Esophagus squamous epithelium (tissue), 5 donors: ENCODE measurements at places on chromosomes 1 and 21. TPM values are rescaled to one million over a fixed set of nuclear protein-coding genes. Genes with fewer than 3 reads are reported as not detected.

Gene SPRR3
- total RNA-seq, result 8,785 TPM

Gene CA6
- not detected for total RNA-seq

Gene ELAVL4
- total RNA-seq, result not detected

Gene TMEM54
- 182 TPM for total RNA-seq

Gene MTARC1
- total RNA-seq, result 6.1 TPM

Gene OR2L5
- not detected for total RNA-seq

Gene WNT3A
- 0.76 TPM for total RNA-seq

Gene RAB7B
- total RNA-seq, result 23.5 TPM

Gene GPR37L1
- not detected for total RNA-seq

Gene RXFP4
- total RNA-seq, result not detected

GRCh38 chr1:7265771-7266371 is 480.6 kb downstream of the CAMTA1 start:
- DNase-seq, result no peak
- no peaks in the 10 kb centered on the region for H3K27me3 ChIP-seq
- H3K36me3 ChIP-seq, result no peaks in the 10 kb centered on the region
- H3K27ac ChIP-seq, result no peak overlapping the region
- H3K4me1 ChIP-seq, result peaks cover 4% of the 10 kb centered on the region
- no peak overlapping the region for H3K4me3 ChIP-seq

- peak overlapping the region; percentile 99 for H3K27ac ChIP-seq
- peaks cover 24% of the 10 kb centered on the region for H3K36me3 ChIP-seq
- peaks cover 18% of the 10 kb centered on the region for H3K4me1 ChIP-seq
- no peaks in the 10 kb centered on the region for H3K27me3 ChIP-seq
- peak overlapping the region; percentile 97 for H3K4me3 ChIP-seq
- no peak for DNase-seq
Observed at GRCh38 chr1:46300673-46301405, 2.6 kb downstream of the LRRC41 start.

GRCh38 chr21:41092312-41092711 is 75.6 kb upstream of the BACE2 start:
- no peaks in the 10 kb centered on the region for H3K36me3 ChIP-seq
- H3K4me3 ChIP-seq, result no peak overlapping the region
- no peaks in the 10 kb centered on the region for H3K4me1 ChIP-seq
- no peaks in the 10 kb centered on the region for H3K27me3 ChIP-seq

- no peak overlapping the region for H3K27ac ChIP-seq
- no peak overlapping the region for H3K4me3 ChIP-seq
- no peaks in the 10 kb centered on the region for H3K36me3 ChIP-seq
Observed at GRCh38 chr1:79353224-79353623, 346.7 kb upstream of the ADGRL4 start.

- H3K36me3 ChIP-seq, result no peaks in the 10 kb centered on the region
- no peak overlapping the region for H3K4me3 ChIP-seq
- peak overlapping the region; percentile 82 for H3K27ac ChIP-seq
- DNase-seq, result no peak
Observed at GRCh38 chr1:220819467-220820026, 32.8 kb downstream of the MTARC1 start.

GRCh38 chr21:36499578-36500471 is 19.9 kb upstream of the CLDN14 start:
- peaks cover 3% of the 10 kb centered on the region for H3K4me1 ChIP-seq
- no peaks in the 10 kb centered on the region for H3K36me3 ChIP-seq
- DNase-seq, result no peak
- no peaks in the 10 kb centered on the region for H3K27me3 ChIP-seq

- H3K36me3 ChIP-seq, result no peaks in the 10 kb centered on the region
- H3K27ac ChIP-seq, result no peak overlapping the region
- H3K4me3 ChIP-seq, result no peak overlapping the region
- H3K4me1 ChIP-seq, result no peaks in the 10 kb centered on the region
Observed at GRCh38 chr1:217453816-217454215, 177.1 kb downstream of the GPATCH2 start.

DNA sequence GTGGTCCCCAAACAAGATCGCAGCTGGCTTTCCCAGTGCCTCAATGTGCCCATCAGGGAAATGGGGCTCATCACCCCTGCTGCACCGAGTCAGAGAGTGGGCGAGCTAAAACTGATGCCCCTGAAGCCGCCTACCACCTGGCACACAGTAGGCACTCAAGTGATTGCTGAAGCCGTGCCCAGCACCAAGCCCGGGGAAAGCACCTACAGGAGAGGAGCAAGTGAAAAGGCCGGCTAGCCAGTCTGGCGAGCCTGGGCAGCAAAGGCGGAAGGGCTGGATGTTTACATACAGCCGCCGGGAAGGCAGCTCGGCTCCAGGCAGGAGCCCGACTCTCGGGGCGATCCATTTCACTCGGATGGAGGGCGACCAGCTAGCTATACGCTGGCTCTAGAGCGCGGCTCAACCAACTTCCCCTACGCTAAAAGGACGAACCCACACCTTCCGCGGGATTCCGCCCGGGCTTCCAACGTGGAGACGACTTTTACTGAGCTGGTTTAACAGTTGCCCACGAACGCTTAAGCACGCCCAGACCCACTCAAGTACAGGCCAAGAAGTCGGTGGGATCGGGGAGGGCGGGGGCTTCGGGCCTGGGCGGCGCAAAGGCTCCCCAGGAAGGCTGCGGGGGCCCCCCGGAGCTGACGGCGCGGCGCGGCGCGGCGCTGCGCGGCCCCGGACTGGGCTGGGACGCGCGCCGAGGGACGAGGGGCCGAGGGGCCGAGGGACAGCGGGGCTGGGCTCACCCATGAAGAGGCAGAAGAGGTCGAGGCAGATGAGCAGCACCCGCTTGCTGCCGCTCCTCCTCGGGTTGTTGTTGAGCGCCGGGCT is 1.0 kb downstream of the PLPP3 start:
- H3K27ac ChIP-seq, result peak overlapping the region; percentile 94
- peak; percentile 12 for DNase-seq
- H3K27me3 ChIP-seq, result peaks cover 13% of the 10 kb centered on the region
- peaks cover 8% of the 10 kb centered on the region for H3K4me1 ChIP-seq
- no peaks in the 10 kb centered on the region for H3K36me3 ChIP-seq
- peak overlapping the region; percentile 79 for H3K4me3 ChIP-seq

DNA sequence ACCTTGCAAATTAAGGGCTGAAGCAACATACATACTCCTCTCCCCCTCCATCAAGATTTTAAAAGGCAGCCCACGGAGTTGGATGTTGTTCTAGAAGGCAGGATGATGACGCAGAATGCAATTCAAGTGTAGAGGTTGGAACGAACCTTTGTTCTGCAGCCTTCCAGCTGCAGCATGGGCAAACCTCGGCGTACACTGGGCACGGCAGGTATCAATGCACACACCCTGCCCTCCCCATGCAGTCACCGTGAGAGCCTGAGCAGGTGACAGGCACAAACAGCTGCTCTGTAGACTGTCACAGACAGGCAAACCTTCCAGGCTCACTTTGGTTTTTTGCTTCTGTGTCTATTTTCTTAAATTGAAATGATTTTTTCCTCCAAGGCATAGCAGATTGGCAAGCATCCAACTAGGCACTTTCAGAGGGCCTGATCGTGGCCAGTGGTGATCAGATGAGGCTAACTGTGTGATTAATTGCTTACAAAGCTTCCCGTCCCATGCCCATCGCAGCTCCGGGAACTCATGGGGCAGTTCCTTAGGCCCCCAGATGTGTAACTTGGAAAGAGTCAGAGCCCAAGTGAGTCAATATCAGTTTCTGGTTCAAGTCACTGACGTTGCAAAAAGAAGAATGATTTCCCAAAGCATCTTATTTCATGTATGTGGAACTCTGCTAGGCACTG is 82.3 kb downstream of the ITPKB start:
- DNase-seq, result no peak
- no peaks in the 10 kb centered on the region for H3K27me3 ChIP-seq
- H3K27ac ChIP-seq, result no peak overlapping the region
- H3K4me3 ChIP-seq, result no peak overlapping the region

GRCh38 chr1:83515578-83516154 is 483.3 kb downstream of the TTLL7 start:
- H3K4me1 ChIP-seq, result no peaks in the 10 kb centered on the region
- H3K36me3 ChIP-seq, result no peaks in the 10 kb centered on the region
- H3K27me3 ChIP-seq, result no peaks in the 10 kb centered on the region
- no peak overlapping the region for H3K27ac ChIP-seq
- no peak for DNase-seq

DNA sequence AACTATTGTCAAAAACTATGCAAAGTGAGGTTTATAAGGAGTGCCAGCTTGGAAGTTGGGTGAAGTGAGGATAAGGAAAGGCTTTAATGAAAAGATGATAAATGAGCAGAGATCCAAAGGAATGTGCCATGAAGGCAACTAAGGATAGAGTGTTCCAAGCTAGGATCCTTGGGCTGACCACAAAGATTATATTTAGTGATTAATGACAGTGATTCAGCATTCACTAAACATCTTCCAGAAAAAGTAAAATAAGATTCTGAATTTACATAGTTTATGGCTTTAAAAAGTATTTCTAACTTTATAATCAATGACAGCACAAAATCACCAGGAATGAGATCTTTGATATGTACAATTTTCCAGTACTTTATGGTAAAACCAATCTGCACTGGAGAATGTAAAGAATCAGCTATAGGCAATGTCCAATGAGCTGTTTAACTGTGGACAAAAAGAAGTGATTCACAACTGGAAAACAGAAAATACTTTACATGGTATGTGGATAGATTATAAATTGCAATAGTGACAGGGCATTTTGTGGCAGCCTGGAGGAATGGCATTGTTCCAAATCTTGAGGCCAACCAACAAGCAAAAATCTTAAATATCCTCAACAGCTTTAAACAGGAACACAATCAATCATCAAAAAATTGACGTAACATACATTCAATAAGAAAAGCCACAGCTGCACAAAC is 91.2 kb upstream of the KCTD3 start:
- no peaks in the 10 kb centered on the region for H3K36me3 ChIP-seq
- H3K4me3 ChIP-seq, result no peak overlapping the region
- H3K27me3 ChIP-seq, result no peaks in the 10 kb centered on the region
- no peaks in the 10 kb centered on the region for H3K4me1 ChIP-seq

GRCh38 chr1:92774407-92774806 is 10.5 kb downstream of the EVI5 start:
- H3K4me3 ChIP-seq, result no peak overlapping the region
- H3K36me3 ChIP-seq, result no peaks in the 10 kb centered on the region
- no peak overlapping the region for H3K27ac ChIP-seq
- H3K27me3 ChIP-seq, result no peaks in the 10 kb centered on the region
- no peaks in the 10 kb centered on the region for H3K4me1 ChIP-seq
